ENCODE measurements at places on chromosomes 13 and 19.

GRCh38 chr19:41997121-41997850 is 3.3 kb upstream of the ATP1A3 start:
- DNase-seq, result no peak

- DNase-seq, result no peak
These were observed 200.3 kb downstream of the DIAPH3 start for GRCh38 chr13:59963383-59963782.

- no peak for DNase-seq
These were observed 9.1 kb upstream of the LHFPL6 start for GRCh38 chr13:39612023-39612637.

- no peak for DNase-seq
These were observed 930 bp downstream of the ZNF136 start for GRCh38 chr19:12163826-12164225.

- DNase-seq, result no peak
These were observed 213.3 kb downstream of the POSTN start for GRCh38 chr13:37385248-37385647.

GRCh38 chr19:2013683-2013961 is 1.9 kb downstream of the BTBD2 start:
- DNase-seq, result no peak

DNA sequence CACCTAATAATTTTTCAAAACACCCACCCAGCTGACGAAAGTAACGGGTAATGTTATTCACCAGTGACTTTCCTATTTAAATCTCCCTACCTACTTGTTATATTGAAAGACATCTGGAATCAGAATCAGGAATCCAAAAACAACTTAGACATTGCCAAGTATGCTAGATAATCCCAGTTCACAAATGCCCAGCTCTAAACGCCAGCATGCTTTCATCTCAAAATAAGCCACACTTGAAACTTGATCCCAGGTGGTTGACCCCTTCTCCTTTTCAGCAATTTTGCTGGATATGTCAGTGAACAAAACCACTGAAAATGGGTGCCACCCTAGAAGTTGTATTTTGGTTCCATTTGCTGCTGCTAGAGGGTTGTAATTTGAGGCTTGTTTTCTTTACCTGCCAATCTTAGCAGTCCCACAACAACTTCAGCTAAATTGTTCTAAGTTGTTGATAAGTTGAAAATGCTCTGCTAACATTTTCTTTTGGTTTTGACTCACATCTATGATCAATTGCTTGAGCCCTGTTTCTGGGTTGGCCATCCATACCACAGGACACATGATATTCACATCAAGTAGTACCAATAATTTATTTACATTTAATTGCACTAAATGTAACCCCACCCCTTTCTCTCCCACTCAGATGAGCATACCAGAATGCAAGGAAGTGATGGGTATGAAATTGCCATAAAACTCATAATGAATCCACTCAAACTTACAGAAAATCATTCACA is 66.4 kb downstream of the DCT start:
- no peak for DNase-seq

Data from AG04449 (cell line).